Activated CD4-positive, alpha-beta T cell treated with anti-CD3 and anti-CD28 coated beads, Interleukin-2, amount 50 U/mL, for 1 hour (primary cell): ENCODE measurements at places on chromosomes 12 and 14.

GRCh38 chr12:103924761-103925641, 5.2 kb upstream of the HSP90B1 start:
- DNase-seq = no peak

DNA sequence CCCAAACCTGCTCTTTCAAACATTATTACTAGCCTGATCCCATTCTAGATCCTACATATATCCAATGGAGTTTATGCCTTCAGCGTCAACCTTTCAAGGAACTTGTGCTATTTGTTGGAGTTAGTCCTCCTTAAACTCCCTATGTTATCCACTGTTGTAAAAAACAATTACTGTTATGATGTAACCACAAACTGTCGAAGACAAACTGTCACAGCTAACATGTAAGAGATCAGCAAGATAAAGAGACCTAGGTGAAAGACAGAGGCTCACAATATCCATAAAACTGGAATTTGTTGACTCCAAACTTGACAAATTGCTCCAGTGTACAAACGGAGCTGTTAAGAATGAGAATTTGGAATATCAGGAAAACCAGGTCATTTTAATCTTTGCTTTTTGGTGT, 70.7 kb downstream of the CDK17 start:
- no peak for DNase-seq

GRCh38 chr14:54747616-54748015, 155.0 kb downstream of the GCH1 start:
- DNase-seq = no peak

DNA sequence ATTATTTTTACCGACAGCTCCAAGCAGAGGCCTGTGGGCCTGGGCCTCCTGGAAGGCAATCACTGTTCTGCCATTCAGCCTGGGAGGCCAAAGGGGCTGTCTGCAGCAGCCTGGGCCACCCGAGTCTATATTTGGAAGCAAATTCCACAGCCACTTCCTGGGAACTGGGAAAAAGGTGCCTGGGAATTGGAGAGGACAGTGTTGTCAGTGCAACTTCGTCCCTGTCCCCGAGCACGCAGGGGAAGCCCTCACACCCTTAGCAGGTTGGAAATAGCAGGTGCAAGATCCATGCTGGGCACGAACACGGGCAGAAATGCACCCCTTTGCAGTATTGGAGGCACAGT, 9.6 kb upstream of the TBX5 start:
- no peak for DNase-seq

GRCh38 chr12:51183816-51184215, 10.9 kb upstream of the TFCP2 start:
- DNase-seq = no peak
